ENCODE measurements at places on chromosomes 5 and 9. TPM values are rescaled to one million over a fixed set of nuclear protein-coding genes. Genes with fewer than 3 reads are reported as not detected.
A peak's percentile ranks its signal among the peaks of the same experiment; 100 is the strongest.

DNA sequence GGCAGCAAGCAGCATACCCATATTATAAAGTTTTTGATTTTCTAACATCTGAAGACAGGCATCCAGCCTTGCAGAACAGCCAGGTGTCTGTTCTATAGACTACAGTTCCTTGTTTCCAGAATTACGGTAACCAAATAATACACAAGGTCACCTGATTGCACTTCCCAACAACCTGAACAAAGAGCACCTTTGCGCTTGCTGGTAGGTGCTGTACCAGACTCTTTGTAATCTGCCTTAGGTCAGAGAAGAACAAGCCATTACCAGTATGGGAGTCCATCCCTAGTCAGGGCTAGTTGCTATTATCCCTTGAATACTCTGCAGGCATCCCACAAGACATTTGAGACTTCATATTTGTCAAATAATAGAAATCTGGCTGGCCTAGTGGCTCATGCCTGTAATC lies 256.2 kb downstream of the ARRDC3 start:
- no peak for DNase-seq

DNA sequence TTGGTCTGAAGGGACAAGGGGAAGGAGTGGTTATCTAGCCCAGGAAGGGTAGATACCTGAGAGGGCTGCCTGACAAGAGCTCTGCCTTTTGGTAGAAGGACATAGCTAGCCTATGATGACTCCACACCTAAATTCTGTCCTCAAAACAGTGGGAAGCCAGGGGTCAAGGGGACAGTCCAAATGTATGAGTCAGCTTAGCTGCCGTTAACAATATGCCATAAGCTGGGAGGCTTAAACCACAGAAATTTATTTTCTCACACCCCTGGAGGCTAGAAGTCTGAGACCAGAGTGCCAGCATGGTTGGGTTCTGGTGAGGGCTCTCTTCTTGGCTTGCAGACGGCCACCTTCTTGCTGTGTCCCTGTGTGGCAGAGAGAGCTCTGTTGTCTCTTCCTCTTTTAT lies 306.4 kb downstream of the NTRK2 start:
- no peak for DNase-seq

GRCh38 chr9:101018467-101018866 lies 10.1 kb upstream of the PLPPR1 start:
- no peak for DNase-seq

DNA sequence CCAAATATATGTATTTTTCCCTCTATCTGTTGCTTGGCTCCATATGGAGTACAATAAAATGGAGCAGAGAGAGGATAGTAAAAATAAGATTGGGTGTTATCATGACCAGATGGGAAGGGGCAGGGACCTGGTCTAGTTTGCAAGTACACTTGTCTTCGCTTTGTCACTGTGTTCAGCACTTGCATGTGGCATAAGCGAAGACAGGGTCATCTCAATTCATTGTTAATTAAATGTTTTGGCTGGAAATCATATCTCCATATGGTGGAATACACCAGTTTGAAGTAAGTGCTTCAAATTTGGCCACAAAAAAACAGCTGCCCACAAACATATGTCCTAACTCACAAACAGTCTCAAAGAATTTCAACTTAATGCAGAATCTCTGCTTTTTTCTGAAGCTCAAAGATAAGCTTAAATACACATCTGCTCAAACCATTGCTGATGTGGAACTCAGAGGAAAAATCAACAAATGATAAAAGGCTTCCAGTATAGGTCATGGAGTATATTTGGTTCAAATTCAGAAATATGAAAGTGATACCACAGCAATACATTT lies 865.4 kb downstream of the TLE4 start:
- DNase-seq, result no peak

DNA sequence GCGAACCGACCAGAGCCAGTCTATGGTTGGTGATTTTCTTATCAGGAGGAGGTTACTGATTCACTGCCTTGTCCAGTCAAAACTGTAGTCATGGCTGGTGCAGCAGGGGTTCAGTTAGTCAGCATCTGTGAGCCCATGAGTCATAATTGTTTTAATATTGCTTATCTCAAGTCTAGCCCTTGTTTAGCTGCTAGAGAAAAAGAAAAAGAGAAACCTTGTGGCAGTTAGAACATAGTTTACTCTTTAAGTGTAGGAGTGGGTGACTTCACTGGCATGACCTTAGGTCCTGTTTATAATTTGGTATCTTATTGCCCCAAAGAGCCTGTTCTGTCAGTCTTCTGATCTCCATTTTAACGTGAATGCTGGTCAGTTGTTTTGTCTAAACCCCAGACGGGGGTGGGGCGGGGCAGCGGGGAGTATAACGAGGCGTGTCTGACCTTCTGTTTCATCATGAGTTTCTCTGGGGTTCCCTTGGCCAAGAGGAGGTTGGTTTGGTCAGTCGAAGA lies 76.9 kb upstream of the NFIL3 start:
- DNase-seq, result no peak

- DNase-seq, result no peak
Observed at GRCh38 chr9:134295101-134295745, 31.0 kb upstream of the RXRA start.

- no peak for DNase-seq
Observed at GRCh38 chr9:26234865-26235264, 556.6 kb upstream of the TUSC1 start.

DNA sequence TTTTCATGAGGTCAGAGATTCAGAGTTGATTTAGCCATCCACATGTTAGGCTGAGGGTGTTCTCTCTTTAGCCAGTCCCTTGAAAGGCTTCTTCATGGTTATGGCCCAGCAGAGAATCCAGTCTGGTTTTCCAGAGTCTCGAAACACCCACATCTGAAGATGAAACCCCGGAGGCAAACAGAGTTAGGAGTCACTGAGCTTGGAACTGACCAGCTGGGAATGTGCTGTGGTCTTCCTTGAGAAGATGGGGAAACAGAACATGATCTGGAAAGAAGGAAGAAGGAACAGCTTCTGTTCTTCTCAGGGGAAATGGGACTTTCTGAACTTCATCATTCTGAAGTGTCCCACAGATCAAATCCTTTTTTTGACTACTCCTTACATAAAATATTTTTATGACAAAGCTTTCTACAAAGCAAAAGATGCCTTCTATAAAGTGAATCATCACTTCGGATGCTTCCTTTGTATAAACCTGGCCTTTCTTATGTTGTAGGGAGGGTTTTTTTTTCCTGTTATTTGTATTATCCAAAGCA lies 45.4 kb downstream of the ZNF618 start:
- DNase-seq, result peak; percentile 22

DNA sequence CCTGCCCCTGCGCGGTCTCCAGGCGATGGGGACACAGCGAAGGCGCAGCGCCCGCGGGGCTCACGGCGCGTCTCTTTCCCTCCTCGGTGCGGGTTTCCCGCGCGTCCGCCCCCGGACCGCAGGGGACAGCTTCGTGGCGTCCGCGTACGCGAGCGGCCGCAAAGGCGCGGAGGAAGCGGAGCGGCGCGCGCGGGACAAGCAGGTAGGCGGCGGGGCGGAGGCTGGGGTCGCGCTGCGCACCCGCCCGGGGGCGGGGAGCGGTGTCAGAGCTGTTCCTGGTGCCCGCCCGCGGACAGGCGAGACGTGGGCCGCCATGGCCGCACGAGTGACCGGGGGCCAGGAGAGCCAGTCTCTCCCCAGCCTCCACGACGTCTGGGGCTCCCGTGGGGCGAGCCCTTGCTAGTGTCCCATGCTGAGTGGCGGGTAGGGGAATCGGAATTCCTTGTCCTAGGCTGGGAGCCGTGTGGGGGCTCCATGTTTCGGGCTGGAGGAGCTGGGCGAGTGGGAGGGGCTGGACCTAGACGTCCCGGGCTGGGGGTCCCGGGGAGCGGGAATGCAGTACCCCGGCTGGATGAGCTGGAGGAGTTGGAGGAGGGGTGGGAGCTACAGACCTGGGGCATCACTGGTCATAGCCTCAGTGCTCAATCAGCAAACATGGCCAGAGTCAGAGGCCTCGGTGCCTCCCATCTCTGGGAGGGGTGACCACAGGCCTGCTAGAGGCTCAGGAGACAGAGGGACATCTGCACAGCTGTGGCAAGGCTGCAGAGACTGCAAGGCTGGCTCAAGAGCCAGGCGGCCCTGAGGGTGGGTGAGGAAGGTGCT lies 968 bp downstream of the NKD2 start:
- peak; percentile 42 for DNase-seq

DNA sequence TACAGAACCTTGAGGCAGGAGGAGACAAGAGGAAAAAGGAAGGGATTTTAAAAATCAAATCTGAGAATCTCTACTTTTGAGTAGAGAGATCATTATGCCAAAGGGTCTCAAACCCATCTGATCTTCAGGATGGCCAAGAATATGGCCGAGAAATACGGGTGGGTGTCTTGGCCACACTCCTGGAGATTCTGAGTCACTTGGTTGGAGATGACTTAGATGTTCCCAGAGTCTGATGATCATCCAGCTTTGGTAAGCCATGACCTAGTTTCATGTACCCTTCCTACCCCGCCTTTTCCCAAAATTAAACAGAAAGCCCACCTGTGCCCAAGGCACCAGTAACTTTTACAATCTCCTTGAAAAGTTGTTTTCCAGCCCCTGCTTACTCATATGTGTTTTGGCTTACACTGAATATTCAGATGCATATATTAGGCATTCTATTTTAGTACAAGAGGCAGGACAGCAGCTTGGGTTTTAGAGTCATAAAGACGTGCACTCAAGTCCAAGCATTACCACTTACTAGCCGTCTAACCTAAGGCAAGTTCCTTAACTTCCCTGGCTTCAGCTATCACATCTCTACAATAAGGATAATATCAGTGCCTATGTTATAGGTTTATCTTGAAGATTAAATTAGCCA lies 167.0 kb upstream of the GPR151 start:
- DNase-seq, result no peak

GRCh38 chr9:38423973-38424843 lies at the start of gene IGFBPL1:
TSS of gene IGFBPL1 (minus strand) at chr9:38424454. CDS start at chr9:38424424, 30 bp downstream.
- peak; percentile 42 for DNase-seq

- no peak for DNase-seq
Observed at GRCh38 chr5:157362012-157362411, 96.1 kb downstream of the CYFIP2 start.

Gene PPIC
- total RNA-seq, result 18.6 TPM

Gene LCN12
- 30.3 TPM for total RNA-seq

Gene SOWAHA
- 1.7 TPM for total RNA-seq

Gene ANKRD31
- not detected for total RNA-seq

Gene AMBP
- 6,364 TPM for total RNA-seq

Gene DBH
- 16.7 TPM for total RNA-seq

Gene IFNE
- not detected for total RNA-seq

Gene COX7C
- total RNA-seq, result 287 TPM

Gene ANKRD20A1
- total RNA-seq, result 0.48 TPM

Gene NUTM2F
- 0.08 TPM for total RNA-seq

Gene TMEM8B
- 4.4 TPM for total RNA-seq

Data from left lobe of liver (tissue), 2 donors.